Nephron progenitor cell (in vitro differentiated cells): ENCODE measurements at places on chromosomes 12 and 14.
A peak's percentile ranks its signal among the peaks of the same experiment; 100 is the strongest.

GRCh38 chr12:95790917-95791849 is 619 bp upstream of the NTN4 start:
- peak; percentile 46 for DNase-seq

DNA sequence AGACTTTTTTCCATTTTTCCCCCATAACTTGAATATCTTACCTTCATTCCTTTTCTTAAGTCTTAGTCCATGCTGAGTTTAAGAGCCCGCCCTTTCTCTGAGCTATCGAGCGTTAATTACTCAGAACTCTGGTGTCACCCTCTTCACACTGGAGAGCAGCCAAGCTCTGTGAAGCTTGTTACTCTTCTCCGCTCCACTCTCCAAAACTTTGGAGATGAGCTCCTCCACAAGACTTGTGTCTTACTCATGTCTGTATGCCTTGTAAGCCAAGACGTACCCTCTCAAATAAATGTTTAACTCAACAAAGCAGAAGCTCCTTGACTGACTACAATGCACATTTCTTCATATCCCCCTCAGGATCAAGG is 54.7 kb downstream of the DICER1 start:
- DNase-seq, result no peak

- DNase-seq, result peak; percentile 8
Measured at GRCh38 chr14:47040550-47040949, 389.0 kb upstream of the RPL10L start.

GRCh38 chr14:106872611-106873446 is 1346.4 kb downstream of the TMEM121 start:
- no peak for DNase-seq

DNA sequence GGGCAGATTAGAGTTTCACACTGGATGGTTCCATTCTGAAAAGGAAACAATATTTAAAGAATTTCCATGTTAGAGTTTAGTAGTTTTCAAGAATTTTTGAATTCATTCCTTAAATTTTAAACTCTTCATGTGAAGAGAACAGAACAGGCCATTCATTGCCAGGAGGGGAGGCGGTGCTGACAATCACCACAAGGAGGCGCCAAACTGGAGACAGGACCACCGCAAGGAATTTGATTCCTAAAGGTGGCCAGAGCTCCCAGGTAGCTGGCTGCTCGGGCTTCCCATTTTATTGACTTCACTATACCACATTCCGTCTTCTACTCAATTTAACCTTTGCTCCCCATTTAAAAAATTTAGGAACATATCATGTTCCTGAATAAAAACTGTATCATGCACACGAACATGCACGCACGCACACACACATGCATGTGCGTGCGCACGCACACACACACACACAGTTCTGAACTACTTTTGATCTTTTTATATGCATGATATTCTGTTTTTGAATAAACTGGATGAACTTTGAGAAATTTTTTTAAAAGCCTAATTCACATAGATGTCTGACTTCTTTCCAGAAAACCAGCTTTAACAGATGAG is 101.2 kb downstream of the NELL2 start:
- peak; percentile 70 for DNase-seq

GRCh38 chr12:130526813-130527212 is 189.1 kb downstream of the PIWIL1 start:
- peak; percentile 90 for DNase-seq

DNA sequence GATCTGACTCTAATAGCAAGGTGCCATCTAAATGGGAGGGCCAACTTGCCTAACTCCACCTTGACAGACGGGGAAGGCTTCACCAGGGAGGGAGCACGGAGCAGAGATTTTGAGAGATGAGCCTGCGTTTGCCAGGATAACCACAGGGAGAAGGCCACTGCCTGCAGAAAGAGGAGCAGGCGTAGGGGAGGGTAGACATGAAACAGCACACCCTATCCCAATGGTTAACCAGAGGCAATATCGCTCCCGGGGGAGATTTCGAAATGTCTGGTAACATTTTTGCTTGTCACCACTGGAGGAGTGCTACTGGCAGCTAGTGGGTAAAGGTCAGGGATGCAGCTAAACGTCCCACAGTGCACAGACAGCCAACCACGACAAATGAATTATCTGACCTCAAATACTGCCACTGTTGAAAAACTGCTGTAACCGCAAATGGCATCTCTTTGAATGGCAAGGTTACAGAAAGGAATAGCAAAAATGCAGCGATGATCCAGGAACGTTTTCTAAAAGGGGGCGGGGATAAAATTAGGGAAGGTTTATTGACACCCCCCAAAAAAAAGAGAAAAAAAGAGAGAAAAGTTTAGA is 126.0 kb upstream of the ATF7IP start:
- DNase-seq, result peak; percentile 60

GRCh38 chr12:48977290-48978281 is 536 bp upstream of the WNT1 start:
- DNase-seq, result peak; percentile 89

DNA sequence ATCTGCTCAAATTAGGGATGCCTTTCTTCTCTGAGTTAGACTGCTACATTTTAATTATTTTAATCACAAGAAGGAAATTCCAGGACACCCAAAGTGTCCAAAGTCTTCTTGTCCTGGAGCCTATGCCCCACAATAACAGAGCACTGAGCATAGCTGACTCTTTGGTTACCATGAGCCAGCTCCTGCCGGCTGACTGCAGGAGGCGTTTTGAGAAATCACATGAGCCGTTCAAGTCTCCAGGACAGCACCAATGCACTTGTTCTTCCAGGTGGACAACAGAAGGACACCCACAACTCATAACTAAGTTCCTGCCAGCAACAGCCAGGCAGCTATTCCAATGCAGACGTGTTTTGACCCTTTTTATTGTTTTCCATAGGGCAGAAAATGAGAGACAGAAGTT is 46.0 kb upstream of the SRSF5 start:
- no peak for DNase-seq

DNA sequence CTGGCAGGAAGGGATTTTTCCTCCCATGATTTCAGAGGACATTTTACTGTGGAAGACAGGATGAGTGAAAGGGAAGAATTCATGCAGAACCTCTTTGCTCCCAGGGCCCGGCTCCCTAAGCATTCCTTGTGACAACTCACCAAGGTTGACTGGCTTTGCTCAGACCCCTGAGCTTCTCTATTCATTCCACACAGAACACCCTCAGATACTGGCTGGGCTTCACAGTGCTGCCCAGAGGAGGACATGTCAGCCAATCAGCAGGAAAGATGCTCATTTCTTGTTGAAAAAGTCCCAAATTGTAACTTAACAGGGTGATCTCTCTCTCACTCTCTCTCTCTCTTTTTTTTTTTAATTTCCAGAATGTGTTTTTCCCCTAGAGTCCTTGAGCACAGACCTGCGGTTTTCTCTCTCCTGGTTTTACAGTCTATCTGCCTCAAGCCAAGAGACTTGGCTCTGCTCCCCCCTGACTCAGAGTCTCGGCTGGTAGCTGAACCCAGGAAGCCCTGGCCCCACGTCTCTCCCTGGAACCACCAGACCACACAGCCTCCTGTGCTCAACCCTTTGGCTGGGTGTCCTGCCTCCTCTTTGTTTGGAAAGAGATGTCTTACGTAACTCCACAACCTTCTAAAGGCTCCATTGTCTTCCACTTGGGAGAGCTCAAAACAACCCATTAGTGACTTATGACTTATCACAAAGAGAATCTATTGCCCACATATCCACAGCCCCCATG is 43.9 kb downstream of the SSPN start:
- peak; percentile 29 for DNase-seq

GRCh38 chr14:68822132-68822651 is 29.3 kb upstream of the ZFP36L1 start:
- DNase-seq, result no peak

DNA sequence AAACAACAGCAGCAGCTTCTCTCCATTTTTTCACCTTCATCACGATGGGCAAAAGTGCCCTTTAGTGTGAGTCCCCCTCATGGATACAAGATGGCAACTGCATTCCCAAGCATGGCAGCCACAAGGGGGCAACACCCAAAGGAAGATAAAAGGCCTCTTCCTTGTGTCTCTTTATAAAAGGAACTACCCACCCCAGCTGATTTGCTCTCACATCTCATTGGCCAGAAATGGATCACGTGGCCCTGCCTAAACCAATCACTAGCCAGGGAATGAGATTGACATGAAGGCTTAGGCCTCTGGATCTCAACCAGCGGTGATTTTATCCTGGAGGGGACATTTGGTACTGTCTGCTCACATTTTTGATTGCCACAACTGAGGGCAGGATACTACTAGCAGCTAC is 21.9 kb upstream of the IFT81 start:
- peak; percentile 32 for DNase-seq

GRCh38 chr12:19273482-19274330 is 144.2 kb downstream of the PLEKHA5 start:
- no peak for DNase-seq

DNA sequence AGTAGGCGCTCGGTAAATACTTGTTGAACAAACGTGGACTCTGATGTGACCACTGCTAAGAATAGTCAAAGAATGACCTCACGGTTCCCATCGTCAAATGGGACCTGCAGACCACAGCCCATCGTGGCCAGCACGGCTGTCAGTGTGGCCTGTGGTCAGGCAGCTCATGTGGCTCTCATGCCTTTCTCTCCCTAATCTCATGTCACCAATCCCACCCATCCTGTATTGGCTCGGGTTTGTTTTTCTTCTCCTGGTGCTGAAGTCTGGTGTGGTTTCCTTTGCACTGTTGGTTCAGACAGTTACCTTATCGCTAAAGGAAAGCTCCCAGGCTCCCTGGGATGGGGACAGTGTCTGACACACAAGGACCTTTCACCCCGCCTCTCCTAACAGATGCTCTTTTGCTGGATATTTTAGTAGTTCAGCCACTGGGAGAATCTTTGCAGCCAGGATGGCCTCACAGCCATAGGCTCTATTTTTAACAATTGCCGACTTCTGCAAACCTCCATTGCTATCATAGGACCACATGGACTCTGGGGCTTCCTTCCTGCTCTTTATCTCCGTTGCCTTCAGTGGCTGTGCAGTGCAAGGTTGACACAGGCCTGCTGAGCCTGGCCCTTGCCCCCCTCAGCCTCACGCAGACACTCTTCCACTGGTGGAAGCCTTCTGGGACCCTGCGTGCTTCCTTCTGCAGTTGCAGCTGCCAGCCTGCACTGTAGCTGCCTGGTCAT is 293.1 kb upstream of the FKBP4 start:
- no peak for DNase-seq

- no peak for DNase-seq
Measured at GRCh38 chr12:108297424-108297823, 41.7 kb downstream of the CMKLR1 start.

- no peak for DNase-seq
Measured at GRCh38 chr12:49276304-49277290, 11.7 kb downstream of the TUBA1C start.

DNA sequence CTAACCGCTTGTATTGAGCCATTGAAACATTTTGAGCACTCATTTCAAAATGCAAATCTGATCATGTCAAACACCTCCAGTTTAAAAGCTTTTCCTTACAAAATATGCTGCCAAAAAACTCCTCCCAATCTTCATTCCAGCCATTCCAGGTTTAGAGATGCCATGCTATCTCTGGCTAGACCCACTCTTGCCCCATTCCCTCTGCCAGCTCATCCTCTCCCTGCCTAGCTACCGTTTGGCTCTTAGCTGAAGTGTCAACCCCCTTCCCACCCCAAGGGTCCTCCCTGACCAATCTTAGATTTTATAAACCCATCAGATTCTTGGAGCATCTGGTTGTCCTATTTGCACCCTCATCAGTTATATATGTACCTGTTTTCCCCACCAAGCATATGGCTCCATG is 75.0 kb downstream of the SCAF11 start:
- DNase-seq, result no peak

GRCh38 chr14:71693381-71693780 is 238.8 kb upstream of the RGS6 start:
- no peak for DNase-seq

DNA sequence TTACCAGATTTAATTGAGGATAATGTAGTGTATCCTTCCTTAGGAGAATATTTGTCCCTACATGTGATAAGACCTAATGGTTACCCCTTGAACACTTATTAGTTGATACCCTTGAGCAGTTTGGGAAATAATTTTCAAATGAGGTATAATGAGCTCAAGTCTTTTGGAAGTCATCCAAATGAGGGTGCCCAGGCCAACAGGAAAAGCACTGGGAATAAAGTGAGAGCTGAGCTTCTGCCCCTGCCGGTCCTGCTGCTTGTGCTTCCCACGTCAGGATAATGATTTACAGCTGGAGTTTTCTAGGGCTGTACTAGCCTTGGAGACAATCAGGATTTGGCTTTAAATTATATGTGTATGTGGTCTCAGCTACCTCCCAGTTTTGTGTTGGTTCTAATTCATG is 178.8 kb upstream of the FRMD6 start:
- peak; percentile 5 for DNase-seq

DNA sequence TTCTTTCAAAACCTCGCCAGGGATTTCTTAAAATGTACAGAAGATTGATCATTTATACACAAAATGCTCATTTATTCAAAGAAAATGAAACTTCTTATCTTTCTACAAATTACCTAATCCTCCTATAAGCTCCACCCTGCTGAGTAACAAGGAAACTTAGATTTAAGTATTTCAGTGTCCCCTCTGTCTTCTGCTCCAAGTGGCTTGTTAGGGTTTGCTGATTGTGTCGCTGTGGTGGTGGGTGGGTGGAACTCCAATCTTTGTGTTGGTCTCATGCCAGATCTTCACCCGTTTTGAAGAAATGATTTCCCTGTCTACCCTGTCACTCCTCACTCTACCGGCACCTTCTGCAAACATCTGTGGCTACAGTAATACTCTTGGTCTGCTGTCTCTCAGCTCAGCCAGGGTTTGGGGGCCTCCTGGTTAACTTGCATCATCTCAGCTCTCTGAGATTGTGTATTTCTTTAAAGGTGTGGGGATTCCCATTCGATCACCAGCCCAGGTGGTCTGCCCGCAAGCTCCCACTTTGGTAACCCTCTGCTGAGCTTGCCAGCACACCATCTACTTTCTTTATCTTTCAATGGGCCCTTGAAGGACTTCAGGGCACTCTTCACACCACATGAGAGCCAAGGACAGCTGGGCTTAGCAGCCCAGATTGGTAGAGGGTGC is 73.8 kb downstream of the DRAM1 start:
- no peak for DNase-seq

DNA sequence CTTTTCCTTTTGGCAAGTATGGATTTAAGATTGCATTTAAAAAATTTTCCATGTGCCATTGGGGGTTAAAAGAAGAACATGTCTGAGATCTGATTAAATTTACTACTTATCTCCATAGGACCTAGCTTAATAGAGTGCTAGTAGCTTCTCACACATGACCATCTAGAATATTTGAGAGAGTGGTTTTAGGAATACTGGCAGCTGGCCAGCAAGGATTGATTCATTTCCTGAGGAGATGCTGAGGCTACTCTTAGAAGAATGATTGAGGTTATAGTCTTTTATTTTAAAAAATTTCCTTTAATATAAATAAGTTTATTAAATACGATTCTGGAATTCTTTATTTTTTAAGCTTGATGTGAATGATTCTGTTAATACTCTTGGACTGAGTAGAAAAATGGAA is 56.2 kb downstream of the MIPOL1 start:
- no peak for DNase-seq

GRCh38 chr12:85065837-85066482 is 29.8 kb downstream of the LRRIQ1 start:
- no peak for DNase-seq

DNA sequence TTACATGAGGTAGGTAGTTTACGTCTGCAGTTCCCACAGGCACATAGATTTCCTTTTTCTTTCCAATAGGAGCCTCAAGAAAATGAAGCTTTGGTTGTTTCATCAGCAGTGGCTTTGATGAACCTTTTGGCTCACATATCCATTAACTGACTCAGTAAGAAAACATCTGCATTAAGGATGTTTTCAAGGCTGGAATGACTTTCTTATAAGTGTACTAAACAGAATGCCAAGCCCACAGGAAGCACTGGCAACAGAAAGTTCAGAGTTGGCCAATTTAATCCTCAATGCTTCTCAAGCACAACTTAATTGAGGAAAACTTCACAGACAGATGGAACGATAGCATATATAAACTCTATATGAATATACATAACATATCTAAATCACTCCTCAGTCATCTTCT is 63.5 kb downstream of the ST8SIA1 start:
- no peak for DNase-seq
